ENCODE measurements at places on chromosomes 2 and 18. TPM values are rescaled to one million over a fixed set of nuclear protein-coding genes. Genes with fewer than 3 reads are reported as not detected.

C2orf78 gene
- not detected for total RNA-seq

DLX2 gene
- total RNA-seq, result not detected

HMSD gene
- not detected for total RNA-seq

LRRFIP1 gene
- 164 TPM for total RNA-seq

C2orf80 gene
- not detected for total RNA-seq

SERPINB4 gene
- total RNA-seq, result not detected

PCGF1 gene
- 24.0 TPM for total RNA-seq

DYSF gene
- 50.1 TPM for total RNA-seq

ONECUT2 gene
- 0.12 TPM for total RNA-seq

PSMA8 gene
- not detected for total RNA-seq

CYTIP gene
- 2.9 TPM for total RNA-seq

CFC1 gene
- total RNA-seq, result 0.54 TPM

SPC25 gene
- not detected for total RNA-seq

DPYSL5 gene
- total RNA-seq, result not detected

TFPI gene
- total RNA-seq, result 57.9 TPM

GKN1 gene
- not detected for total RNA-seq

TCF7L1 gene
- total RNA-seq, result 5.4 TPM

ANKRD30BL gene
- not detected for total RNA-seq

CRACDL gene
- total RNA-seq, result 2.4 TPM

PLGLB1 gene
- 7.5 TPM for total RNA-seq

HOXD8 gene
- 2.3 TPM for total RNA-seq

SLC35F5 gene
- total RNA-seq, result 90.3 TPM

CPS1 gene
- total RNA-seq, result 1.5 TPM

IL1F10 gene
- not detected for total RNA-seq

PPP1R1C gene
- 0.58 TPM for total RNA-seq

ANKRD23 gene
- 4.9 TPM for total RNA-seq

FBXO15 gene
- not detected for total RNA-seq

GALNT5 gene
- under 0.01 TPM for total RNA-seq

POTEJ gene
- not detected for total RNA-seq

OXER1 gene
- total RNA-seq, result 0.37 TPM

CHRNG gene
- total RNA-seq, result not detected

NAT8 gene
- not detected for total RNA-seq

FAM210A gene
- 14.9 TPM for total RNA-seq

POU3F3 gene
- total RNA-seq, result 0.20 TPM

IL37 gene
- total RNA-seq, result not detected

BUB1 gene
- total RNA-seq, result not detected

AQP12B gene
- not detected for total RNA-seq

ME2 gene
- 59.2 TPM for total RNA-seq

AFG3L2 gene
- 41.9 TPM for total RNA-seq

ALPP gene
- not detected for total RNA-seq

OSBPL6 gene
- 4.0 TPM for total RNA-seq

INSIG2 gene
- 10.6 TPM for total RNA-seq

ASXL3 gene
- 2.2 TPM for total RNA-seq

EN1 gene
- total RNA-seq, result 0.23 TPM

FRZB gene
- total RNA-seq, result 88.4 TPM

PAX8 gene
- total RNA-seq, result 1.1 TPM

BIN1 gene
- total RNA-seq, result 36.1 TPM

MGAT5 gene
- 65.9 TPM for total RNA-seq

GPR45 gene
- not detected for total RNA-seq

RESP18 gene
- not detected for total RNA-seq

SLC23A3 gene
- total RNA-seq, result 0.27 TPM

SIX2 gene
- total RNA-seq, result 1.7 TPM

PER2 gene
- 20.5 TPM for total RNA-seq

ANKRD62 gene
- not detected for total RNA-seq

DAW1 gene
- total RNA-seq, result not detected

VIT gene
- 42.7 TPM for total RNA-seq

MERTK gene
- total RNA-seq, result 21.7 TPM
